ENCODE measurements at places on chromosomes 7 and 10.

DNA sequence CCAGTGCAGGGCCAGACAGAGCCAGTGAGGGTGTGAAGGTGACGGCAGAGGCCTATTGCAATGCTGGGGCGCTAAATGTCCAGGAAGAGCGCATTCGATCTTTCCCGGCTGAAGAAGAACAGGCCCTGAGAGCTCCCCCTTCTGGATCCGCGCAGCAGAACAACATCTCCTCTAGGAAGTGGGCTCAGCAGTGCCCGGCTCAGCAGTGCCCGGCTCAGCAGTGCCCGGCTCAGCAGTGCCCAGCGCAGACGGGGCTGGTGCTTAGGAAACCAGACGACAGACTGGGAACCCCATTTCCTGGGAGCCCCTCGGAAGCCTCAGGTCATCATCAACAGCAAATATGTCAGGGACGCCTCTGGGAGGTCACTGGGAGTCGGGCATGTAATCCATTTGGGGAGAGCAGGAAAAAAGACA, 4.7 kb upstream of the NOS3 start:
- DNase-seq: peak; percentile 80

- DNase-seq: no peak
Observed at GRCh38 chr10:78405231-78405630, 371.6 kb downstream of the RPS24 start.

- DNase-seq: no peak
Observed at GRCh38 chr10:30057894-30058556, 1.4 kb downstream of the JCAD start.

GRCh38 chr10:65294329-65294728, 1631.5 kb upstream of the LRRTM3 start:
- DNase-seq: no peak

DNA sequence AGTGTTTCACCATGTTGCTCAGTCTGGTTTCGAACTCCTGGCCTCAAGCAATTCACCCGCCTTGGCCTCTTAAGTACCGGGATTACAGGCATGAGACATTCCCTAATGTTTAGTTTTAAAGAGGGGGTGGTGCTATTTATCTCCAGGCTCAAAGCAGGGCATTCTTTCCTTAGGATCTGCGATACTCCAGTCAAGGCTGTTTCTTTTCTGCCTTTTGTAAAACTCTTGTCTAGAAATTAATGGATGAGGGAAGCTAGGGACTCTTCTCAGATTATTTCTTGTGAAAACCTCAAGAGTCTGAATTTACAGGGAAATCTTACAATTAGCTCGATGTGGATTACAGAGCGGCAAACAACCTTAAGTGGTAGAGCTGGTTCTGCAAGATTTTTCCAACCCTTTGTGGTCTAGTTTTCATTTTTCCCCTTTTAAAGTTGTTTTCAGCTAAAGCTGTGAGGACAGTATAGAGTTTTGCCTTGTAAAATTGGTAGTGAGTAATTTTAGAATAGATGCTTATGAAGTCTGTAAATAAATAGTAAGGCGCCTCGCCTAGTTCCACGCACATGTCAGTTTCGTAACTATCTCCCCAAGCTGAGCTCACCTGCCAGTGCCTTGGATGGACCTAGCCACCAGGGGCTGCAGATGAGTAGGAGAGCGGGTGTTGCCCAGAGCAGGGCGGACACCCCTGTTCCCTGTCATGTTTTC, 53.1 kb downstream of the CUX1 start:
- peak; percentile 55 for DNase-seq

DNA sequence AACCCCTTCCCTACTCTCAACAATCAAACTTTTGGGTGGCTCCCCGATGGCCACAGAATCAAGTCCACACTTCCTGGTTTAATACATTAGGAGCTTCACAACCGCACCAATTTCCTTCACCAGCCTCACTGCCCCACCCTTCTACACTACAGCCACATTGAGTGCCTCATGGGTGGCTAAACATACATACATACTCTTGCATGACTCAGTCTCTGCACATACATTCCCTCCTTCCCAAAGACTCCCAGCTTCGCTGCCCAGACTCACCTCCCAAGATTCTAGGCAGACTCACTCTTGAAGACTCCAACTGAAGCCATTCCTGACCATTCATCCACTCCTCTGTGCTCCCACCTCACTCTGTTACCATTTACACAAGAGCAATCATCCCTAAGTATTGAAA, 15.9 kb downstream of the VPS41 start:
- DNase-seq: no peak

GRCh38 chr10:103125323-103126267, 67.5 kb downstream of the NT5C2 start:
- no peak for DNase-seq

- no peak for DNase-seq
Observed at GRCh38 chr10:52106011-52106410, 208.1 kb upstream of the DKK1 start.

DNA sequence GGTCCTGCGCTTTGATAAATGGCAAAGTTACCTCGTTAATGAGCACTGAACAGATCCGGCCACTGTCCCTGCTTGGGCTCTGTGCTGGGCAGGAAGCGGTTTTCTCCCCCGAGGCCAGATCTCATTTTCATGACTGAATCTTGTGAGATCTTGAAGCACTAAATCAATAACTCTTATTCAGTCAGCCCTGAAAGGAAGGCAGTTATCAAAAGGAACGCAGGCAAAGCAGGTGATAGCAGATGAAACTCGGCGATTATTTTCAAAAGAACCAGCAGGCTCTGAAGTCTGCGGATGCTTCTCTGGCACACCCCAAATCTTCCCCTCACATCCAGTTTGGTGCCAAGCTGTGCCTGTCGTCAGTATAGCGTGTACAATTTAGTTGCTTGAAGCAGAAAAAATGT, 228.7 kb downstream of the BAMBI start:
- DNase-seq: no peak

- no peak for DNase-seq
Observed at GRCh38 chr10:10208196-10208595, 809.5 kb upstream of the CELF2 start.

GRCh38 chr7:6175645-6176044, 96.8 kb downstream of the CYTH3 start:
- no peak for DNase-seq

- DNase-seq: no peak
Observed at GRCh38 chr7:80843018-80843677, 75.7 kb downstream of the SEMA3C start.

DNA sequence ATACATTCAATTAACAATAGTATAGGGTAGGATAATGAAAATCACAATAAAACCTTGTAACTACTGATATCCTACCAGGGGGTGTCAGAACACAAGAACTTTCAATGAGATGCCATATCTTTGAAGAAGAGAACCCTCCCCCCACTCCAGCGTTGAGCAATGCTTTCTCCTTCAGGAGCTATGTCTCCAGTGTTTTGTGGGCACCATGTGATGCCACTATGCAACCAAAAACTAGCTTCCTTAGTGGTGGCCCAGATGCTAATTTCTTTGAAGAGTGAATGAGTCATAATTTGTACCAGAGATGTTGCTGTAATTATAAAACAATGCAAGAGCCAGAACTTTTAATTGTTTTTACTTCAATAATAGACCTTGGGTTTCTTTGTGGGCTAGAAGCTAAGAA, 76.0 kb upstream of the ADO start:
- no peak for DNase-seq

DNA sequence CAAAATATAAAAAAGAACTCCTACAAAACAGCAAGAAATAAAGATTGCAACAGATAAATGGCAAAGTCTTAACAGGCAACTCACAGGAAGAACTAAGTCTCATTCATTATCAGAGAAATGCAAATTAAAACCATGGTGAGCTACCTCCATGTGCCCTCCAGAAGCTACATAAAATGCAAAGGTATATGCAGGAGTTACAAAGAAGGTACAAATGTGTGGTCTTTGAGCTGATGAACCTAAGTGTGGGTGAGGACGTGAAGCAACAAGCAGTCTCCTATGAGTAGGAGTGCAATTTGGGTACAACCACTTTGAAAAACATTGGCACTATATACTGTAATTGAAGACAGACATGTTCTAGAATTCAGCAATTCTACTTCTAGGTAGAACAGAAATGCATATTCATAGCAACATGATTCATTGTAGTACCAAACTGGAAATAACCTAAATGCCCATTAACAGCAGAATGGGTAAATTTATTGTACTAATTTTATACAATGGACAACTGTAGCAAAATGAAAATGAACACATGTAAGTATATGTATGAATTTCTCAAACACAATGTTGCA, 61.6 kb upstream of the KCNMA1 start:
- DNase-seq: no peak

DNA sequence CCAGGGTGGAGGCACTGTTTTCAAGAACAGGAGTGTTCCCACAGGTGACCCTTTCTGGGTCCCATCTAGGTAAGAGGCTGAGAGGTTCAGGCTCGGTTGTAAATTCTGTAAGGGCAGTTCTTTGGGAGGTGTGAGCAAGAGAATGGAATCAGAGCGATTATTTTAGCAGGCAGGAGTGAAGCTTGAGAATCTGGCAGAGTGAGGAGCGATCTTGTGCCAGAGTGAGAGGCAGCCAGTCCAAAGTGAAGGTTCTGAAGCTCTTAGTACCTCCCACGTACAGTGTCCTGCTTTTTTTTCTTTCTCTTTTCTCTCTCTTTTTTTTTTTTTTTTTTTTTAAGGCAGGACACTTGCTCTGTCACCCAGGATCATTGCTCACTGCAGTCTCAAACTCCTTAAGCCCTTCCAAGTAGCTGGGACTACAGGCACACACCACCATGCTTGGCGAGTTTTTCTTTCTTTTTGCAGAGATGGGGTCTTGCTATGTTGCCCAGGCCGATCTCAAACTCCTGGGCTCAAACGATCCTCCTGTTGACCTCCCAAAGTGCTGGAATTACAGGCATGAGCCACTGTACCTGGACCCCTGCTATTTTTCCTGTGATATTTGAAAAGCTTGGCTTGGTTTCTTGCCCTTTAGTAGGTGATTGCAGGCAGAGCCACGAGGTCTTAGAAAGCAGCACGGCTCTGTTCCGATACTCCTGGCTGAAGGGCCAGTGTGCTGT, 10.9 kb downstream of the POR start:
- DNase-seq: no peak

- DNase-seq: no peak
Observed at GRCh38 chr7:1404898-1405548, 54.2 kb downstream of the MICALL2 start.

DNA sequence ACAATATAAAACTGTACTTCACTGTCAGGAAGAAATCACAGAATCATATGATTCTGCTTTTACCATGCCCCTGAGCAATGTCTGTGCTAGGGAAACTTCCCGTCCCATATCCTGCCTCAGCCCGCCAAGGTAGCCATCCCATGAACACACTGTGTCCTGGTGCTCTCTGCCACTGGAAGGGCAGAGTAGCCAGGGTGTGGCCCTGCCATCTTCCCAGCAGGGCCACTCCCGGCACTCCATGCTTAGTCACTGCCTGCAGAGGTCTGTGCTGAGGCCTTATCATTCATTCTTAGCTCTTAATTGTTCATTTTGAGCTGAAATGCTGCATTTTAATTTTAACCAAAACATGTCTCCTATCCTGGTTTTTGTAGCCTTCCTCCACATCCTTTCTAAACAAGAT, 31.8 kb downstream of the AP3M1 start:
- no peak for DNase-seq

- DNase-seq: no peak
Observed at GRCh38 chr10:13105184-13105583, 5.2 kb downstream of the OPTN start.

GRCh38 chr10:13847201-13847631, 260.5 kb downstream of the PRPF18 start:
- no peak for DNase-seq

DNA sequence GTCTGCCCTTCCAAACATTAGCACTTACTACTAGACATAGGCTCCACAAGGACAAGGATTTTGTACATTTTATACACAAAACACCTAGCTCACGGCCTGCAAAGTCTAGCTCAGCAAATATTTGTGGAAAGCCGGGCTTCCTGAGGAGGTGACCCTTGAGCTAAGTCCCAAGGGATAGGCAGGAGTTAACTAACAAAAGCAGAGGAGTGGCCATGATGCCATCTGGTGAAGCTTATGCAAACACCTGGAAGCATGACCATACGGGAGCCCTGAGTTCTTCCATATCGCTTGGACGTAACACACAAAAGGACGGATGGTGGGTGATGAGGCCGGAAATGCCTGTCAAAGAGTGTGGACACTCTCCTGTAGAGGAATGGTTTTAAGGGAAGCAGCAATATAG, 25.9 kb upstream of the YAE1 start:
- DNase-seq: no peak

DNA sequence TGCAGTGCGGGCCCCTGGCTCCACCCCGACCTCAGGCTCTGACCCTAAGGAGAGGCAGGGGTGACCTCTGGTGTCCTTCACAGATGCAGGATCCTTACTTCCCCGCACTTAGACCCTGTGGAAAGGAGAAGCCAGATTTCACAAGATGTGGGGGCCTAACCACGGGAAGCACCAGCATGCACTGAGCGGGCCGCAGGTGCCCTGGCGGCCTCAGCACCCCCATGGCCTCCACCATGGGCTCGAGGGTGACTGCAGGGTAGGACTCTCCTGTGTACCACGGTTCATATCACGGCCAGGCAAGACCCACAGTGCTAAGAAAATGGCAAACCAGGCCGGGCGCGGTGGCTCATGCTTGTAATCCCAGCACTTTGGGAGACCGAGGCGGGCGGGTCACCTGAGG, 410.0 kb upstream of the FOXK1 start:
- no peak for DNase-seq

DNA sequence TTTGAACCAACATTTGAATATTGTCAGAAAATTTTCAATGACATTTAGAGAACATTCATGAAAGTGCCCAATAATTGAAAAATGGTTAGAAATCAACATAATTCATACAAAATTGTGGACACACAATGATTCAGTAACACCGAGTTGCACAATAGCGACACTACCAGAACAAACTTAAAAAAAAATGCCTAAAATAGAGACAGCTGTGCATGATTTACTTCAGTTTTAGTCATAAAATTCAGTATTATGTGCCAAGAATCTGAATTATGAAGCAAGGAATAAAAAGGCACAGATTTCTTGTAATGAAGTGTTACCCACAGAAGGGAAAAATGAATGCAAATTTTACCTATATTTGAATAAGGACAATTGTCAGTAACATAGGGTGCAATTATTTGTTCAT, 396.0 kb downstream of the SEMA3D start:
- DNase-seq: no peak

DNA sequence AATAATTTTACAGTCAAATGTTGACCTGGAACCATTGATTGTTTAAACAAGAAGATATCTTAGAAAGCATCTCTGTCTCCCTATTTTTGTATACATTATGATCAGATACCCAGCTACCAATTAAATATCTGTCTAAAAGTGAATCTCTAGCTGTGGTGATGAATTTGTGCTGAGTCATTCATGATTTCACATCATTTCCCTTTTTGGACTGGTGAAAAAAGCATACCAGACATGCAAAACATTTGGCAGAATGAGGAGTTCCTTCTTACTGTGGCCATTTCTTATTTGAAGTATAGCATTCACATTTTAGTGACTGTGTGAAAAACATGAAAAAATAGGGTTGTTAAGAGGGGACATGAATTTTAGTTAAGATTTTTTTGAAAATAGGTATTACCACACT, 98.0 kb upstream of the GATA3 start:
- peak; percentile 55 for DNase-seq

- no peak for DNase-seq
Observed at GRCh38 chr7:22477262-22477661, 22.7 kb downstream of the STEAP1B start.

All from hepatic stellate cell (primary cell).